A673 (cell line): ENCODE measurements at places on chromosomes 13 and 19.

DNA sequence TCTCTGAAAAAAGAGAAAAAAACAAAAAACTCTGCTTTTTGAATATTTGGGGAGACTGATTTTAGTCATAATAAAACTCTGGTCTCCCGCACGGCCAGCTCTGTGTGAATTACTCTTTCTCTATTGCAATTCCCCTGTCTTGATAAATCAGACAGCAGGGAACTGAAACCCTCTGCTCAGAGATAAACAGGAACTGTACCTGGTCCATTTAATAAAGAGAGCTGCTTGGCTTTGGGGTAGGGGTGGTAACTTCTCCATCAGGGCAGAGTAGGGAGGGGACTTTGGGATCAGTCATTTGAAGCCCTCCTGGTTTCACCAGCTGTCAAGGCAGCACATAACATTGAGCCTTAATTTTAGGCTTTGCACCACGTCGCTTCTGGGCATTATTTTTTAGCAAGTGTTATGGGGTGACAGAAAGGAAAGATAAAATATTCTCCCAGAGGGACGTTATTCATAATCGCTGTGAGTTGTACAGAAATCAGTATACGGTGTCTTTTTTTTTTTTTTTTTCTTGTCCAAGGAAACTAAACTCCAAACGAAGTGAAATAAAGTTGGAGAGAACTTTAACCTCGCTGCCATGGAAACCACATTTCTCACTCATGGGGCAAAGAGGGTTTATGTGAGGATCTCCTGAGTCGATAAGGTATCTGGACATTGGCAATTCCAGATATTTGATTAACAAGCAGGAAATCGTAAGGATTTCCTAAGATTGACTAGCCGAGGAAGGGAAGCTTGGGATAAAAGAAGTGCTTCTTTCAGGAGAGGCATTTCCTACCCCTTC, 99.0 kb upstream of the MRI1 start:
- DNase-seq: no peak

DNA sequence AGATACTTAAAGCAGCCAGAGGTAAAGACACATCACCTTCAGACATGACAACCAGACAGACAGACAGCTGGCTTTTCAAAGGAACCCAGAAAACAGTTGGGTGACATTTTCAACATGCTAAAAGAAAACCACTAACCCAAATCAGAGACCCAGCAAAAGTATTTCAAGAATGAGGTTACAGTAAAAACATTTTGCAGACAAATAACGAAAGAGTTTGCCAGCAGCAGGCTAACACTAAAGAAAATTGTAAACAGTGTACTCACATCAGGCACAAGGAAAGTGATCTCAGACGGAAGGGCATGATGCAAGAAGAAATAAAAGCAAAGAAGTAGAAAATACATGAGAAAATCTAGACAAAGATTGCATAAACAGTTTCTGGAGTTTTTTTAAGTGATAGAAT, 46.4 kb downstream of the AP1M1 start:
- no peak for DNase-seq

GRCh38 chr19:17931532-17932191, 1.2 kb upstream of the CCDC124 start:
- DNase-seq: no peak

DNA sequence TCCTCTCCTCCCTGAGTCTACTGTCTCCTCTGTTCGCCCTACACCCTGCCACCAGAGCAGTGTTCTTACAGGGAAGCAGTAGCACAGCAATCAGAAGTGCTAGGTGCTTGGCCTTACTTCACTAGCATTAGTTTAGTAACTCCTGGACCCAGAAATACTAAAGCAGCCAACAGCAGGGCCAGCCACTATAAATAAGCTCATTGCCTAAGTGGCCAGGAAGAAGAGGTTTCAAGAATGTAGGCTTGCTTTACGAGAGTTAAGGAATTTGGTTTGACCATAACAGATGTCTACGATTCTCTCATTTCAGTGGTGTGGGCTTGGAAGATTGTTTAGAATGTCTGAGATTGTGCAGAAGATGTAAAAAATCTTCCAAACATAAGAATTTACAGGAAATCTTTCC, 103.3 kb downstream of the ZAR1L start:
- DNase-seq: no peak

GRCh38 chr19:52524086-52524485, 3.4 kb upstream of the ZNF808 start:
- DNase-seq: no peak

DNA sequence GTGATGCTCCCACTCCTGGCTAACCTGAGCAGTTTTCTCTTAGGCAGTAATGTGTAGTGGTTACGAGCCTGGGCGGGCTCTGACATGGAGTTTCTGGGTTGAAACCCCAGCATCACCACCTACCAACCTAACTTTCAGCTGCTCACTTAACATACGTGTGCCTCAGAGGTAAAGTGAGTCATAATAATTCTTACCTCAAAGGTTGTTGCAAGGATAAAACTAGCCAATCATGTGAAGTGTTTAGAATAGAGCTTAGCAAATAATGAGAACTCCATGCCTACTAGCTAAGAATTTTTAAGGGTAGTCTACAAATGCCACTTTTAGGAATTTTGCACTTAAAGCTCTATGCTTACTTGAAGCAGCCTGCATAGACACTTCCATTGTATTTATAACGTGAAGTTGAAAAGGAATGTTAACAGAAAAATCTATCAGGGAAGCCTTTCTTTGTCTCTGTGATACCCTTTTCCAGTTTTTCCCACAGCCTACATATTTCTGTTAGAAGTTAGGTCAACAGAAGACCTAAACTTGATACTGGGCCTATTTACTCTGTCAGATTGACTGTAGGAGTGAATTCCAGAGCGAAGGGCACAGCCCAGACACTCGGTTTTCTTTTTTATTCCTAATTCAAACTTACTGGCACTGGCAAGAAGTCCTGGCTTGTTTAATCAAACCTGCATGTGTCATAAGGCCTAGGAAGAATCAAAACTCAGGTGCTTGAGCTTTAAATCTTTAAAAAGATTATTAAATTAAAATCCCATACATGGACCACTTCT, 90.7 kb downstream of the FREM2 start:
- no peak for DNase-seq

- DNase-seq: no peak
These were observed 21.2 kb downstream of the SLC8A2 start for GRCh38 chr19:47450478-47450877.

- DNase-seq: no peak
These were observed 1.4 kb upstream of the ICAM4 start for GRCh38 chr19:10285393-10285792.

- DNase-seq: no peak
These were observed 57.5 kb upstream of the EEF1AKMT1 start for GRCh38 chr13:20831254-20831653.

- no peak for DNase-seq
These were observed 1374.8 kb downstream of the PCDH9 start for GRCh38 chr13:65855242-65855805.

- peak; percentile 98 for DNase-seq
These were observed 4.3 kb downstream of the FSTL3 start for GRCh38 chr19:680287-681028.

DNA sequence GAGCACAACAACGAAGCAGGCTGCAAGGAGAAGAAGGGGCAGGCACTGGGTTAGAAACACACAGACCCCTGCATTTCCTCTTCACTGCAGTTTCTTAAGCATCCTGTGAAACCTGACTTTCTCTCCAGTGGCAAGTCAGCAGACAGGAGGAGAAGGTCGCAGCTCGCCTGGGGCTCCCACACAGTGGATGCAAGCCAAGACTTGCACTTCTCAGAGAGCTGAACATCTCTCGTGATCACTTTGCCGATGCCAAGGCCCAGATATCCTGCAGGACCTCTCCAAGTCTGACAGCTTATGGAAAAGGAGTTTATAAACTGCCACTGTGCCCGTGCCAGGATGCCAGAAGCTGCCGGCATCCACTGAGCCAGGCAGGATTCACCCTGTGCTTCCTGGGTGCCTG, 18.4 kb downstream of the TMEM272 start:
- DNase-seq: no peak

- DNase-seq: no peak
These were observed 193.9 kb downstream of the KCTD12 start for GRCh38 chr13:76692346-76692745.

DNA sequence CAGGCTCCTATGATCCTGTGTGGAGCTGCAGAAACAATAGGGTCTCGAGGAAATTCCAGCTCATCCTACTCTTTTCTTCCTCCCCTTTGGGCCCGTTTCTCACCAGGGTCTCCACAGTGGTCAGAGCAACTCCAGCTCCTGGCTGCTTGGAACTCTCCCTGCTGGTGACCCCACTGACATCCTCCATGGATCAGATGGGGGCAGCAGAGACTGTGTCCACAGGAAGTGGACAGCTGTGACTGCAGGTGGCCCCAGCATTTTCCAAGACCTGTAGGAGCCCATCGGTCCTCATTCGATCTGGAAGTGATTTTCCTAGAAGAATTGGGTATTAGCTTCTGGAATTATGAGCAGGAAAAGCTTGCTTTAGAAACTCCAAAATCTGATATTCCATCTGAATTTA, 208.5 kb downstream of the ZNF536 start:
- DNase-seq: no peak

GRCh38 chr19:23436944-23437343, 41.7 kb upstream of the ZNF91 start:
- no peak for DNase-seq
